ENCODE measurements at places on chromosomes 2 and 18. TPM values are rescaled to one million over a fixed set of nuclear protein-coding genes. Genes with fewer than 3 reads are reported as not detected.

- no peak overlapping the region for H3K27ac ChIP-seq
- DNase-seq = no peak
- H3K36me3 ChIP-seq = no peaks in the 10 kb centered on the region
- H3K27me3 ChIP-seq = no peaks in the 10 kb centered on the region
- no peak overlapping the region for H3K4me3 ChIP-seq
Observed at GRCh38 chr2:21382701-21383520, 259.1 kb downstream of the TDRD15 start.

- H3K4me3 ChIP-seq = no peak overlapping the region
- peak; percentile 69 for DNase-seq
- no peaks in the 10 kb centered on the region for H3K36me3 ChIP-seq
- no peaks in the 10 kb centered on the region for H3K27me3 ChIP-seq
- H3K4me1 ChIP-seq = peaks cover 16% of the 10 kb centered on the region
Observed at GRCh38 chr18:13541621-13542519, 184.5 kb downstream of the FAM210A start.

- H3K27ac ChIP-seq = no peak overlapping the region
- no peaks in the 10 kb centered on the region for H3K27me3 ChIP-seq
- H3K4me3 ChIP-seq = no peak overlapping the region
- H3K4me1 ChIP-seq = no peaks in the 10 kb centered on the region
Observed at GRCh38 chr2:231409776-231410175, 14.3 kb downstream of the B3GNT7 start.

DNA sequence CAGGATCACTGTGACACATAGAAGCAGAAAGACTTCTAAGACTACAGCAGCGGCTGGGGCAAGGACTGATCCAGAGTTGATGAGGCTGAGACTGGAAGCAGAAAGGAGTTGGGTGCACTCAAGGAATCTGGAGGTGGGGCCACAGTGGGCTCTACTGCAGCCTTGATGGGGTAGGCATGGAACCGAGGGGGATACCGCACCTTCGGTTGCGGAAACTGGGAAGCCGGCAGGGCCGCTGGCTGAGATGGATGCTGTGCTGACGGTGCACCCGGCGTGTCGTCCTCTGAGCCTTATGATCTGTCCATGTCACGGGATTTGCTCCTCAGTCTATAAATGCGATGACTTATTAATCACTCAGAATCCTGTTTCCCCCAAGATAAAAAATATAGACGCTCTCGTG, 473.5 kb upstream of the MYT1L start:
- no peak overlapping the region for H3K4me3 ChIP-seq
- no peaks in the 10 kb centered on the region for H3K4me1 ChIP-seq
- H3K27ac ChIP-seq = no peak overlapping the region
- no peaks in the 10 kb centered on the region for H3K27me3 ChIP-seq
- H3K36me3 ChIP-seq = no peaks in the 10 kb centered on the region
- no peak for DNase-seq

- no peaks in the 10 kb centered on the region for H3K4me1 ChIP-seq
- peak overlapping the region; percentile 79 for H3K27ac ChIP-seq
- H3K36me3 ChIP-seq = no peaks in the 10 kb centered on the region
Observed at GRCh38 chr2:47272031-47272864, 117.1 kb upstream of the STPG4 start.

DNA sequence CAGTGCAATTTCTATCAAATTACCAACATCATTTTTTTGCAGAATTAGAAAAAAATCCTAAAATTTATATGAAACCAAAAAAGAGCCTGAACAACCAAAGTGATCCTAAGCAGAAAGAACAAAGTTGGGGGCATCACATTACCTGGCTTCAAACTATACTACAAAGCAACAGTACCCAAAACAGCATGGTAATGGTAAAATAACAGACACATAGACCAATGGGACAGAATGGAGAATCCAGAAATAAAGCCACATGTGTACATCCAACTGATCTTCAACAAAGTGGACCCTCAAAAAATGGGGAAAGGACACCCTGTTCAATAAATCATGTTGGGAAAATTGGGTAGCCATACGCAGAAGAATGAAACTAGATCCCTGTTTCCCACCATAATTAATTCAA, 245.7 kb upstream of the CTAGE1 start:
- no peaks in the 10 kb centered on the region for H3K36me3 ChIP-seq
- H3K27me3 ChIP-seq = no peaks in the 10 kb centered on the region
- no peak overlapping the region for H3K4me3 ChIP-seq
- no peak for DNase-seq

DNA sequence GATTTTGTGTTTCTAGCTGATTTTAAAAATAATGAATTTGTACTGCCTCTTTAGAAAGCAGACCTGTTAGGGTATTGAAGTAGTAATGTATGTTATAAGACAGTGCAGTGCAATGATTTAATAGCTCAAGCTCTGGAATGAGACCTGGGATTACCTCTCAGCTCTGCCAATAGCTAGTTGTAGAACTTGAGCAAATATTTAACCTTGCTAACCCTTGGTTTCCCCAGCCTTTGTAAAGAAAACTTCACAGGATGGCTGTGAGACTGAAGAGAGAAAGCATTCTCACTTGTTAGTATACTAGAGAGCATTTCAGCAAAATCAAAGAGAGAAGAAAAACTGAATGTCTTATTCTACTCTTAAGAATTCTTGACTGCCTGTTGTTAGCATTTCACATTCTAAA, 293.9 kb downstream of the KIAA1328 start:
- H3K4me1 ChIP-seq = no peaks in the 10 kb centered on the region
- no peak overlapping the region for H3K27ac ChIP-seq
- H3K27me3 ChIP-seq = no peaks in the 10 kb centered on the region
- no peaks in the 10 kb centered on the region for H3K36me3 ChIP-seq
- no peak for DNase-seq

DNA sequence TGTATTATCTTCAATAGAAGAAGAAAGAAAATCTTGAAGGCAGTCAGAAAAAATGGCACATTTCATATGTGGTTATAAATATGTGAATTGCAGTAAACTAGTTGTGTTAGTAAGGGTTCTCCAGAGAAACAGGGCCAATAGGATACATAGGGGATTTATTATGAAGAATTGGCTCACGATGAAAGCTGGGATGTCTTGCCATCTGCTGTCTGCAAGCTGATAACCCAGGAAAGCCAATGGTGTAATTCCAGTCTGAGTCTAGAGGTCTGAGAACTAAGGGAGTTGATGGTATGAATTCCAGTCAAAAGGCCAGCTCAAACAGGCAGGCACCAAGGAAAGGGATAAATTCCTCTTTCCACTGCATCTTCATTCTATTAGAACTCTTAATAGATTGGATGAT, 362.4 kb downstream of the KCNJ3 start:
- H3K27me3 ChIP-seq = no peaks in the 10 kb centered on the region
- DNase-seq = no peak
- no peaks in the 10 kb centered on the region for H3K36me3 ChIP-seq

DNA sequence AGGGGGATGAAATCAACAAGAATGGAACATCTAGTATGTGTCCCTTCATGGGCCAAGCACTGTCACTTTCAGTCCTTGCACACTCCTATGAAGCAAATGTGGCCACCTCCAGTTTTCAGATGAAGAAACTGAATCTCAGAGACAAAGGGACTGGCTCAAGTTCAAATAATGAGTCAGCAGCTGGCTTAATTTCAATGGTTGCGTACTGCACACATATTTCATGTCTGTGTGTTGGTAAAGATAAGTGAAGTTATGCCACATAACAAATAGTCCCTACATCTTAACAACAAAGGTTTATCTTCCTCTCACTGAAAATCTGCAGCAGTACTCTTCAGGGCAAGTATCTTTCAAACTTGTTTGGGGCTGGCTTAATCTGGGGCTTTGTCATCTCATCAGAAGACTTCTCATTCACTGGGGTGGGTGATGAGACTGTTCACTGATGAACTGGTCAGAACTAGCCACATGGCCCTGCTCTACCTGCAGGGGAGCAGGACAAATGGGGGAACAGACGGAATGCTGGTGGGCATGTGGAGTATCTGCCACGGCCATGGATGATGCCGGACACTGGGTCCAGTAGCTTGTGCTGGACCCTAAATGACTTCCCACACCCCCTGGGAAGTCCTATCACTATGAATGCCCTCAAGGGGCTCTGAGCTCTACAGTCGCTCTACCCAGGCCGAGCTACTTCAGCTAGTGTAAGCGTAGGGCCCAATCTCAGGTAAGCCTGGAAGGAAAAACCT, 263.2 kb downstream of the CYP26B1 start:
- no peak overlapping the region for H3K4me3 ChIP-seq
- no peaks in the 10 kb centered on the region for H3K36me3 ChIP-seq
- no peaks in the 10 kb centered on the region for H3K4me1 ChIP-seq
- H3K27me3 ChIP-seq = no peaks in the 10 kb centered on the region
- no peak overlapping the region for H3K27ac ChIP-seq
- DNase-seq = no peak

Gene IL36RN
- total RNA-seq = not detected

Gene CEP192
- total RNA-seq = 76.3 TPM

Gene PTCD3
- total RNA-seq = 160 TPM

Gene PARD3B
- 36.3 TPM for total RNA-seq

Gene UBR3
- total RNA-seq = 99.3 TPM

Gene TRABD2A
- not detected for total RNA-seq

Gene COX7A2L
- 106 TPM for total RNA-seq

Gene LRRC30
- not detected for total RNA-seq

Gene UGT1A3
- not detected for total RNA-seq
